T-helper 17 cell (primary cell): ENCODE measurements at places on chromosomes 3 and 15. TPM values are rescaled to one million over a fixed set of nuclear protein-coding genes. Genes with fewer than 3 reads are reported as not detected.

GRCh38 chr3:184693011-184693975 is 18.6 kb downstream of the MAGEF1 start:
- H3K4me3 ChIP-seq, result no peak overlapping the region
- DNase-seq, result no peak
- peaks cover 4% of the 10 kb centered on the region for H3K4me1 ChIP-seq
- peak overlapping the region; percentile 87 for H3K27ac ChIP-seq

DNA sequence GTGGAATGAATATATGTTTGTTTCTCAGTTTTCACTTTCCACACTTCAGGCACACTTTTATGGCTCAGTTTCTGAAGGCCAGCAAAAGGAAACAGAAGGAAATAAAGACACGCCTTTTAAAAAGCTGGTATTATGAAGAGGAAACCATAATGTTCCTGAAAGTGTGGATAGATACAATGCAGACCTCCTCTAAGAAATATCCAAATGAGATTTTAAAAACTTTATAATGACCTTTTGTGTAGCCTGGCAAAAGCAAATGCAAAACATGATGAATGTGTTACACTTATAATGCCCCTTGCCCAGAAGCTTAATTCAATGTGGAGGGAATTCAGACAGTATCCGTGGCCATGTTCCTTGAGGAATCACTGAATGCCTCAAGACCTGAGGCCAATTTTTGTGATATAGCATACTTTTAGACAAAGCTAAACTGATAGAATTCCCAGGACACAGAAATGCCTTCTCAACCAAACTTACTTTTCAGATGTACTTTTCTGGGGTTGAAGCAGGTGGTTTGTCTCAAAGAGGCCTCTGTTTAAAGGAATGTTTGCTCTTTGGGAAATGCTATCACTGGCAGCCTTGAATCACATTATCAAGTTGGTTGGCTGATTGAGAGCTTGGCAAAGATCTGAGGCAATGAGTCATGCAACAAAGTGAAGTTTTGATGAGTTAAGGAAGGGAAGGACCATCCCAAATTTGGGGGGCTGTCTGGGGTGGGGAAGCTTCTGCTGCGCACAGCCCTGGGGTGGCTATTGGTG is 77.1 kb upstream of the CACNA2D3 start:
- peaks cover 11% of the 10 kb centered on the region for H3K27me3 ChIP-seq
- H3K27ac ChIP-seq, result no peak overlapping the region
- H3K4me1 ChIP-seq, result no peaks in the 10 kb centered on the region
- DNase-seq, result no peak
- H3K36me3 ChIP-seq, result no peaks in the 10 kb centered on the region

DNA sequence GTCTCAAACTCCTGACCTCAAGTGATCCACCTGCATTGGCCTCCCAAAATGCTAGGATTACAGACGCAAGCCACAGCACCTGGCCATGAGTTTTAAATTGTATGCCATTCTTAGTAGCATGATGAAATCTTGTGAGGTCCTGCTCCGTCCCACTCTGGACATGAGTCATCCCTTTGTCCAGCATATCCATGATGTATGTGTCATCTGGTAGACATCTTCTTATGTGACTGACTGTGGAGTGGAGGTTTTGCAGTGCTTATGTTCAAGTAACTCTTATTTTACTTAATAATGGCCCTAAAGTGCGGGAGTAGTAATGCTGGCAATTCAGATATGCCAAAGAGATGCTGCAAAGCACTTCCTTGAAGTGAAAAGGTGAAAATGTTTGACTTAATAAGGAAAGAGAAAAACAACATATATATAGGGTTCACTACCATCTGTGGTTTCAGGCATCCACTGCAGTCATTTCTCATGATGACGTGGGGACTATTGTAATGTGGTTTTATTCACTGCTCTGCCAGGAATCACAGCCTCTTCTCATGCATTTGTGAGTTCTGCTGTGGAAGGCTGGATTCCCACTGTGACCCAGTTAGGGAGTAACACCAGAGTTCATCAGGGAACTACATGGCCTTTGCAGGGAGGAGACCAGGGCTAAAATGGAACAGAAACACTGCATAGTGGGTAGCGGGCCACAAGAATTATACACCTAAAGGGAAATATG is 204.6 kb upstream of the STRIT1 start:
- no peaks in the 10 kb centered on the region for H3K27me3 ChIP-seq
- no peaks in the 10 kb centered on the region for H3K36me3 ChIP-seq
- H3K27ac ChIP-seq, result no peak overlapping the region
- H3K4me3 ChIP-seq, result no peak overlapping the region
- H3K4me1 ChIP-seq, result peaks cover 2% of the 10 kb centered on the region
- no peak for DNase-seq

DNA sequence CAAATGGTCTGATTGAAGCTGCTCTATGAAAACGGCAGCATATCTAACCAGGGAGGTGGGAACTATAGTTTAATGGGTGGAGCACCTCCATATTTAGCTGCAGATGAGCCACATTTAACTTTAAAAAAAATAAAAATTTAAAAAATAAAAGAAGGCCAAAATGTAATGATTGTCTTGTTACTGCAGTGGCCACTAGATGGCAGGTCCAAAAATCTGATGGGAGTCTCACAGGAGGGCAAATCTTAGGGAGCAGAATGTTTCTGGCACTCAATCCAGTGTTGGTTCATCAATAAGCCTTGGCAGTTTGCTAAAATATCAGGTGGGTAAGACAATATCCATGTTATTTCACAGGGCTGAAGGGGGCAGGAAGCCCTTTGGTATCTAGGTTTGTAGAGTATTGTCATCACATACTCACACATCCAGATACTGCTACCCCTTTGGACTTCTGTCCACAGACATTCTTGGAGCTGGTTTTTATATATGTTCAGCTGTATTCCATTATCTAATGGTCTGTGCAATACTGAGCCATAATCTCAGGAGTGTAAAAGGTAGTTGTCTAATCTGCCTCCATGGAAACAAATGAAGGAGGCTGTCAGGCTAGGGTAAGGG is 233.3 kb downstream of the TIGIT start:
- H3K4me1 ChIP-seq, result no peaks in the 10 kb centered on the region
- H3K27ac ChIP-seq, result no peak overlapping the region
- no peaks in the 10 kb centered on the region for H3K27me3 ChIP-seq
- H3K36me3 ChIP-seq, result peaks cover 8% of the 10 kb centered on the region
- DNase-seq, result no peak
- no peak overlapping the region for H3K4me3 ChIP-seq

DNA sequence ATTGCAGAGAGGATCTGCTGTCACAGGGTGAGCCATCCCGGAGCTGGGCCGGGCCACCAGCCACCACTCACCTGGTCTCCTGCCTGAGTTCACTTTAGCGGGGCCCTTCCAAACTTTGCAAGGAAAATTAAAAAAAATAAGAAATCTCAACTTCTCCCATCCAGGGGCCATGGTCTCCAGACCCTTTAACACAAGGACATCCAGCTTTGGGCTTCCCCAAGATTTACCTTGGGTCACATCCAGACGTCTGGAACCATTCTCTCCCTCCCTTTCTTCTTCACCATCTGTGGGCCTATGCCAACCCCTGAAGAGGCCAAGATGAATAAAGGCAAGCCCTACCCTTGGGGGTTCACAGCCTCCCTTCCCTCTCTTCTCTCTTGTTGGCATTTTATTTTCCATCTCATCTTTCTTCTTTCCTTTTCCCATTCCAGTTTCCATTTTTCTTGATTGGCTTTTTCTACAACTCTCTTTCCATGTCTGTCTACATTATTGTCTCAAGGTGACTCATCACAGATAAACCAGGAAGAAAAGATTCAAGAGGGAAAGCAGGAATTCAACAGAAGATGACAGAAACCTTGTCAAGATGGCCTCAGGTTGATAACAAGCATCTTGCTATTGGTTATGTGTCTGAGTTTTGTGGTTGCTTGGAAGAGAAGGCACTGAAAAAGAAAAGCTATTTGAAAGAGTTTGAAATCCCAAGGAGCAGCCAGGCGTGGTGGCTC is 49.5 kb downstream of the ITGA11 start:
- DNase-seq, result no peak
- H3K4me3 ChIP-seq, result no peak overlapping the region
- peaks cover 14% of the 10 kb centered on the region for H3K4me1 ChIP-seq
- H3K36me3 ChIP-seq, result no peaks in the 10 kb centered on the region
- peaks cover 7% of the 10 kb centered on the region for H3K27me3 ChIP-seq

GRCh38 chr3:43273416-43273815 is 12.9 kb upstream of the SNRK start:
- H3K4me1 ChIP-seq, result peaks cover 8% of the 10 kb centered on the region
- H3K4me3 ChIP-seq, result no peak overlapping the region
- H3K27ac ChIP-seq, result no peak overlapping the region
- DNase-seq, result no peak

DNA sequence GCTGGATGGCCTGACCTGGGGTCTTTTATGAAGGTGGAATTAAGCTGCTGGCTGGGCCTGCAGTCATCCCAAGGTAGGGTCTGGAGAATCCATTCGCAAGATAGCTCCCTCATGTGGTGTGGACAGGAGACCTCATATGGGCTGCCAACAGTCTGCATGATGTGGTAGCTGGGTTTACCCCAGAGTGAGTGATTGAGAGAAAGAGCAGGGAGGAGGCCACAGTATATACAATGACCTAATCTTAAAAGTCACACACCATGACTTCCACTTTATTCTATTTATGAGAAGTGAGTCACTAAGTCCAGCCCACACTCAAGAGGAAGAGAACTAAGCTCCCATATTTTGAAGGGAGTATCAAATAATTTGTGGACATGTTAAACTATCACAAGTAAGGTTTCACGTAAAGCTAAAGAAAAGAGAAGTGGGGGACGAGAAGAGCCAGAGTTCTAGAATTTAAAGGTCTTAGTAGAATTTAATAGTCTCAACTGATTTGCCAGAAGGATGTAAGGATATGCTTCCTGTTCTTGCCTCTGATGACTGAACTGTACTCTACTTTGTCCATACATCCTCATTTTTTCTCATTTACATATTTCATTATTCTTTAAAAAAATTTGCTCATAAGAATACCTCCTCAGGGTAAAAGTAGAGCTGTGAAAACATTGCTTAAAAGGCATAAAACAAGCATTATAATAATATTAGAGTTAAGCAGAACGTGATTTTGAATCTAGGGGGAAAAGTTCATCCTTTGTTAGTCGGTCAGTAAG is 184.4 kb downstream of the PEX5L start:
- H3K27ac ChIP-seq, result no peak overlapping the region
- H3K27me3 ChIP-seq, result peaks cover 11% of the 10 kb centered on the region
- H3K4me3 ChIP-seq, result no peak overlapping the region
- no peak for DNase-seq

DNA sequence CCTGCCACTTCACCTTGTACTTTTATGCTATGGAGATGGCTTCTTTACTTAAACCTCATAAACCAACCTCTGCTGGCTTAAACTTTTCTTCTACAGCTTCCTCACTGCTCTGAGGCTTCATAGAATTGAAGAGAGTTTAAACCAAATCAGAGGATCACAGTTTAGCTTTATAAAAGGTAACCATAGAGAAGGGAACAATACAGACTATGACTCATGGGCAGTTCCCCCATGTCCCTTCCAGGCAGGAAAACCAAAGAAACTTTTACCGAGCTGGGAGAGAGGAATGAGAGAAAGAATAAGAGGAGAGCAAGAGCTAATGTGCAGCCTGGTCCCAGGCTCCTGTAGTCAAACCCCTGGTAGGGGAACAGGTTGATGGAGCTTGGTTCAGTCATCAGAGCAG is 53.9 kb upstream of the NEDD4 start:
- H3K27me3 ChIP-seq, result no peaks in the 10 kb centered on the region
- peaks cover 4% of the 10 kb centered on the region for H3K36me3 ChIP-seq
- DNase-seq, result no peak
- no peak overlapping the region for H3K4me3 ChIP-seq
- no peak overlapping the region for H3K27ac ChIP-seq

DNA sequence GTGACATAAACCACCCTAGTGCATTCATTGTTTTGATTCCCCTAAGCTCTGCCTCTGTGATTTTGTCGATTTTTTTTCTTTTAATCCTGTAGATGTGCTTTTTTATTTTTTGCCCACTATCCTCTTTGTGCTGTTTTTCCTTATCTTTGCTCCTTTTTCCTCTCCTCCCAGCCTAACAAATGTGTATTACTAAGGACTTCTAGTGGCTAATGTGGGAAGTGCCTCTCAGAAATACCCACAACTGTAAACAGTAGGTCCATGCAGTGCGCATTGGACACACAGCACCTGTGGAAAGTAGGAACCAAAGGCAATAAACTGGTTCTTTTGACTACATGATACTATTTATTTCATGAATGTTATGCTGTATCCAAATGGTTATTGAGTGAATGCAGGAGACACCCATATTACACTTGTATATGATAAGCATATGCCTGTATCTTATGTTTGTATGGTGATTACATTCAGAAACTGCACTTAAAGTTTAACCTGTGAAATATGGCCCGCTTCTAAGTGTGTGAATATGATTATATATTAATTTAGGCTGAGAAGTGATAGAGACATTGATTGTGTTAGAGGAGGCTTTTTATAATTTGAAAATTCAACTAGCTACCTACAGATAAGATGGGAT is 147.8 kb downstream of the PLCL2 start:
- no peak overlapping the region for H3K4me3 ChIP-seq
- no peak for DNase-seq
- no peaks in the 10 kb centered on the region for H3K27me3 ChIP-seq

SPRED1 gene
- 0.10 TPM for total RNA-seq

TMEM41A gene
- total RNA-seq, result 20.6 TPM

CNTN3 gene
- not detected for total RNA-seq

DNAH12 gene
- 0.07 TPM for total RNA-seq

LYZL4 gene
- total RNA-seq, result not detected
